ENCODE measurements at places on chromosomes 1 and 21.

DNA sequence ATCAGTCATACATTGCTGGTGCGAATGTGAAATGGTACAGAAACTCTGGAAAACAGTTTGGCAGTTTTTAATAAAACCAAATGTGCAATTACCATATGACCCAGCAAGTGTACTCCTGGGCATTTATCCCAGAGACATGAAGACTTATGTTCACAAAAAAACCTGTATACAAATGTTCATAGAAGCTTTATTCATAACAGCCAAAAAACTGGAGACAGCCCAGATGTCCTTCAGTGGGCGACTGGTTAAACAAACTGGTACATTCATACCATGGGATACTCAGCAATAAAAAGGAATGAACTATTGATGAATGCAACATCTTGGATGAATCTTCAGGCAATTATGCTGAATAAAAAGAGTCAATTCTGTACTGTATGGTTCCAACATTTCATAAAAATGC, 97.8 kb downstream of the DTL start:
- no peak for DNase-seq

DNA sequence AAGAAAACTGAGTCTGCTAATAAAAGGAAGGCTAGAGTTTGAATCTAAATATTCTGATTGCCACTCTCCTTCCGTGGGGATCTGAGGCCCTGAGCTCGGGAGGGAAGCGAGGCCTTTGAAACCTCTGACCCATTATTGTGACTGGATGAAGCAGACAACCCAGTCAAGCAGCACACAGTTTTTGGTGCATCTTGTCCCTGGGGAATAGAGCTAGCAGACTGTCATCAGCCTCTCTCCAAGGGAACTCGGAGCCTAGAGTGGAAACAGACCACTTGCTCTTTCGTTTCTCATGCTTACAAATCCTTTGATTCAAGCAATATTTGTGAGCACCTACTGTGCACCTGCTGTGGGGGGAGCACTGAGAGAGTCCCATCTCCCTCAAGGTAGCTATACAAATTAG, 133.2 kb upstream of the KLHDC7A start:
- DNase-seq = no peak

DNA sequence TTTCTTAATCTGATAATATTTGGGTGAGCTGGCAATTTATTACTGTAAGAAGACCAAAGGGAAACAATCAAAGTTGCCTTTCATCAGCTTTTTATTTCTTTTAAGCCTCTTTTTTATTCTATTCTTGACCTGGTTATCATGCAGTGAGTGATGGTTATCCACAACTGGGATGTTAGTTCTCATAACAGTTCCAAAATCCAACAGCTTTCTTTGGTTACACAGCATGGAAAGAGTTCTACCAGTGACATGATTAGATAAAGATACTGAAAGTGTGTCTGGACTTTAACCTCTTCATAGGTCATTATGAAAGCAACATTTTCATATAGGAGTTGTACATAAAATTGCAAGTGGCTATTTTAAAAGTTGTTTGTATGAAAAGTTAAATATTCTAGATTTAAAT, 163.0 kb downstream of the SYT2 start:
- no peak for DNase-seq

DNA sequence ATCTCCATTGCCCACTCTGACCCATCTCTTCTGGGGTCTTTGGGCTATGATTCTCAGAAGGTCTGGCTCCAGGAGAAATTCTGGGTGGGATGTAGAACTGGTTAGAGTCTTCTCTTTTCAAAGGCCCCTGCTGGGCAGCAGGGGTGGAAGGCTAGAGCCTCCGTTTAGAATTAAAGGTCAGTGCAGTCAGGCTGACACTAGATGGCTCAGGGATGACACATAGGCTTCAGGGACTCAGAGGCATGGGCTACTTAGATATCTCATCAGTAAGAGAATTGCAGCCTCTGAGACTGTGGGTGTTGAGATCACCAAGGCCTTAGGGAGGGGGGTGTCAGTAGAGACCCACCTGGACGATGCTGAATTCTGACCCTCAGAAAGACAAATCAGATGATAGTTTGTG, 12.6 kb upstream of the PPM1J start:
- no peak for DNase-seq

- DNase-seq = no peak
Observed at GRCh38 chr21:43597052-43597451, 62.2 kb downstream of the HSF2BP start.

GRCh38 chr1:58249737-58250586, 296.6 kb downstream of the OMA1 start:
- no peak for DNase-seq

- DNase-seq = no peak
Observed at GRCh38 chr1:29642519-29642918, 406.2 kb downstream of the PTPRU start.

DNA sequence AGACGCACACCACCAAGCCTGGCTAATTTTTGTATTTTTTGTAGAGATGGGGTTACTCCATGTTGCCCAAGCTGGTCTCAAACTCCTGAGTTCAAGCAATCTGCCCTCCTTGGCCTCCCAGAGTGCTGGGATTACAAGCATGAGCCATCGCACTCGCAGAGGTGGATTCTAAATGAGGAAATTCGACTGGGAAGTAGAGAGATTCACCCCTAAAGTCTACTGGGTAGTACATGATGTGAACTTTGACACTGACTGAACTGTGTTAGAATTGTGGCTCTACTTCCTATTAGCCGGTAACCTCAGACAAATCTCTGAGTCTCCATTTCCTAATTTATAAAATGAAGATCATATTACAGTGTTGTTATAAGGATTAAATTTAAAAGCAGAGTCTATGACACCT, 276.0 kb upstream of the NR5A2 start:
- no peak for DNase-seq

DNA sequence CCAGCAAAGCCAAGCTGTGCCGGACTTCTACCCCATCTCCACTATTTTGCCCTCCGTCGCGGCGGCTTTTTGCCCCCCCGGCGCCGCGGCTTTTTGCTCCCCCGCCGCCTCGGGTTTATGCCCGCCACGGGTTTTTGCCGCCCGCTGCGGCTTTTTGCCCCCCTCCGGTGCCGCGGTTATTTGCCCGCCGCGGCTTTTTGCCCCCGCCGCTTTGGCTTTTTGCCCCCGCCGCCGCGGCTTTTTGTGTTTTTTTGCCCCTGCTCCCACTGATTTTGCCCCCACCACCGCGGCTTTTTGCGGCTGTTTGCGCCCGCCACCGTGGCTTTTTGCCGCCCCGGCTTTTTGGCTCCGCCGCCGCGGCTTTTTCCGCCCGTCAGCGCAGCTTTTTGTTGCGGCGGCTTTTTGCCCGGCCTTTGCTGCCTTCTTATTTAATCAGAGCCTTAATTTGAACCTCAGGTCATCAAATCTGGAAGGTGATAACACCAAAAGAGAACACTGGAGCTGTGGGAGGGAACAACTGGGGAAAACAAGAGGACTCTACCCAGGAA, 106.0 kb downstream of the TPTE start:
- no peak for DNase-seq

- DNase-seq = no peak
Observed at GRCh38 chr1:232038706-232039677, 412.4 kb downstream of the DISC1 start.

DNA sequence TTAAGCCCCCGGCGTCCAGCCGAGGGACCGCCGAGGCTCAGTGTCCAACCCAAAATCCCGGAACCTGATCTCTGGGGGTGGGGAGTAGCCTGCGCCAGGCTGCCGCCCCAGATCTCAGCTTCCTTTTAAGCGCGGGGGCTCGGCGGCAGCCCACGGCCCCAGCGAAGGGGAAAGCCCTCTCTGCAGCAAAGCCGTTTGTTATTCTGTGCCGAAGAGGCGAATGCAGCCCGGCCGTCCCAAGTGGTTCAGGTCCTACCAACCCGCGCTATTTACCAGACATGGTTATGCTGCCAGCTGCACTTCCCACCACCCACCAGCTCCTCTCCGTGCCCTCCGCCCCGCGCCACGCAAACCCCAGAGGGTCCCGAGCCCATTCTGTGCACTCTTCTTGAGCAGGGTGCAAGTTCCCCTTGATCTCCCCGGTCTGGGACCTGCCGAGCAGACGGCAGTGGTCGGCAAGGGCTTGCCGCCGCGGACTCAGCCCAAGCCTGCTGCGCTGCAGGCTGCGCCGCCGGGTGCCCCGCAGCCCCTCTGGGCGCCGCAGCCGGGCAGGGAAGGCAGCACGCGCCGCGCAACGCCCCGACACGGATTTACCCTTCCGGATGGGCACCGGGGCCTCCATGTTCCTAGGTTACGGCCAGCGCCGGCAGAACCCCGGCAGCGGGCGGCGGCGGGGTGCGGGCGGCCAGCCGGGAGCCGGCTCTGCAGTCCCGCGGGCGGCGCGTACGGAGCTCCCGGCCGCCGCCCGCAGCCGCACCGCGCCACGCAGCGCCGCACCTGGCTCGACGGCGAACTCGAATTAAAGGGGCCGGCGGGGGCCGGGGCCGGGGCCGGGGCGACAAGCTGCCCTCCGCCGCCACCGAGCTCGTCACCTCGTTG, 738 bp upstream of the KCNA2 start:
- no peak for DNase-seq

- no peak for DNase-seq
Observed at GRCh38 chr1:17045150-17045549, 8.7 kb downstream of the SDHB start.

DNA sequence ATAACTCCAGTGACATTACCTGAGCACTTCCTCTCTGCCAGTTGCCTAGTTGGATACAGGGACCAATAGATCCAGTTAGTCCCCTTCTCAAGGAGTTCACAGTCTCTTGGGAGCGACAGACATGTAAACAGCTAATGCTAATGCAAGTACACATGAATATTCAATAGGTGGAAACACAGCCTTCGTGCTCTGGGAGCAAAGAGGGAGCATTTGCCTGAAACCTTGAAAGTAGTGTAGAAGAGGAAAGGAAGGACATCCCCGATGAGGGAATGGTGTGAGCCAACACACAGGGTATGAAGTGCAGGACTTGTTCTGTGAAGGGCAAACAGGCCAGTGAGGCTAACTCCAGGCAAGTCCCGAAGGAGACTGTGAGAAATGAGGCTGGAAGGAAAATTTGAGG, 3.8 kb upstream of the TMEM222 start:
- DNase-seq = no peak

DNA sequence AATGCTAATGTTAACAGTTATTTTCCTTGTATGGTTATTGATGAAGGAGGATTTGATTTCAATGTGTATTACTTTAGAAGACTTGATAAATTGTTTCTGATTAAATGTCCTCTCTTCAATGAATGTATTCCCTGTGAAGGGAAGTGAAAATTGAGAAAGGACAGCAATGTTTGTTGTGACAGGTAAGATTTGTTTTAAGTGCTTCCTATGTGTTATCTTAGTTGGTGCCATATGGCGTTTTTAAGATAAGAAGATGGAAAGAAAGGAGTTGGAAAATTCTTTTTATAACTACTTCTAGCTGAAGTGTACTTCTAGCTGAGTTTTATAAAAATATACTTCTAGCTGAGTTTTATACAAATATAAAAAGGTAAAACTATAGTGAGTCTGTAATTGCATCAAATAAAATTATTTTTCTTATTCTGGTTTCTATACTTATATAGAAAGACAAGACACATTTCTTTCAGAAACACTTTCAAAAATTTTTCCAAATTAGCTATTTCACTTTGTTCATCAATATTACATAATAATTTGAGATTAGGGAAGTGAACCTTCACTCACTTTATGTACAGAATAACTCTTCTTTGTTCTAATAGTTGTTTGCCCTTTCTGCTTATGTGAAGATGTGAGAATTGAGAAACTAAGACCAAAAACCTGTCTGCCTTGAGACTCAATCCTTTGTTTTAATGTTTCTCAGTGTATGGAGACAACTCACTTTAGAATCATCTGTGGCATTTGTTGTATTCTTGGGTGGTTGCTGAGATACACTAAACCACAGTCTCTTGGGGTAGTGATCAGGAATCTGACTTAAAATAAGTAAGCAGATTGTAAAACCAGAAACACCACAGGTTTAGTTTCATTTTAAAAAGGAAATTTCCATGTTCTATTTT, 382.9 kb upstream of the B3GALT2 start:
- peak; percentile 5 for DNase-seq

DNA sequence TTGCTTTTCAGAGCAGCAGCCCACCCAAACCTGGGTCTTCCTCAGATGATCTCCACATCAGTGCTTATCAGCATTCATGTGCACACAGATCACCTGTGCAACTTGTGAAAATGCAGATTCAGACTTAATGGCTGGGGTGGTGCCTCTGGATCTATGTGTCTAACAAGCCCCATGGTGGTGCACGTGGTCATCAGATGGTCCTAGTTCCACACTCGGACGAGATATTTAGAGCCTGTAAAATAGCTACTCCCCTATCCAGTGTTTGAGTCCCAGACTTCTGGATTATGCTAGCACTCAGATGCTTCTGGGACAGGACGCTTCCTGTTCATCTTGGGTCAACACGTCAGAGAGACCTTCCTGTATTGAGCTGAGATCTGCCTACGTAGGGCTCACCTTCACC, 114.2 kb downstream of the LIPI start:
- no peak for DNase-seq

GRCh38 chr1:4778056-4778455, 123.6 kb downstream of the AJAP1 start:
- no peak for DNase-seq

GRCh38 chr1:29991025-29991424, 732.4 kb downstream of the MATN1 start:
- no peak for DNase-seq

DNA sequence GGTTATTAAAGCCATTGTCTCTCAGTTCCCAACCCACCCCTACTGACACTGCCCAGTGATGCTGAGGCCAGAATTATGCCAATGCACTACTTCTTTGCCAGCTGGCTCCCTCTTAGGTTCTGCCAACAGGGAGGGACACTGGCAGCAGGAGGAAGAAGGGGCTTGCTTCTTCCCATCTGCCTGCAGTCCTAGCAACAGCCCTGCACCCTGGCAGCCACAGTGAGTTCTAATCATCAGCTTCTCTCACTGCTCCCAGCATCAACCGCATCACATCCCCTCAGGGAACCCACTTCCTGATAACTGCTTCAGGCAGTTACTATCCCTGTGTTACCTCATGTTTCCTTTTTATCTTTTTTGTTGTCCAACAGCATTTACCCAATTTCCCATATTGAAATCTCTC, 86.2 kb downstream of the UBR4 start:
- DNase-seq = no peak

DNA sequence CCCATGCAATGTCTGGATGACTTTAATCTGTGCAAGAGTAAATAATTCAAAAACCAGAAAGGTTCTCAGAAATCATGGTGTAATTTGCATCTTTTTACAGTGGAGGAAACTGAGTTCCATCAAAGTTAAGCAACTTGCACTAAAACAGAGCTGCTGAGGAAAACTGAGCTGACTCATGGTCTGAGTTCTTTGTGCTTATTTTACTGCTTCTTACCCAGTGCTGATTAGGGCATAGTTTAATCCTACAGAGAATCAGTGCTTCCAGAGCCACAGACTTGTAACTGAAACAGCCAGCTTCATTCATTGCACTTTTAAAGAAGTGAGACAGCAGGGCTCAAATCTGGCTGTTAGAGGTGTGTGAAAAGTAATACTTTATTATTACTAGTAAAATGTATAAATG, 10.9 kb upstream of the RWDD3 start:
- no peak for DNase-seq
